HS-5 (cell line): ENCODE measurements at places on chromosomes 5 and 9.

GRCh38 chr5:111472579-111472978 lies 39.8 kb downstream of the STARD4 start:
- DNase-seq = no peak

- no peak for DNase-seq
Measured at GRCh38 chr9:131639769-131640437, 94.6 kb downstream of the PRRT1B start.

DNA sequence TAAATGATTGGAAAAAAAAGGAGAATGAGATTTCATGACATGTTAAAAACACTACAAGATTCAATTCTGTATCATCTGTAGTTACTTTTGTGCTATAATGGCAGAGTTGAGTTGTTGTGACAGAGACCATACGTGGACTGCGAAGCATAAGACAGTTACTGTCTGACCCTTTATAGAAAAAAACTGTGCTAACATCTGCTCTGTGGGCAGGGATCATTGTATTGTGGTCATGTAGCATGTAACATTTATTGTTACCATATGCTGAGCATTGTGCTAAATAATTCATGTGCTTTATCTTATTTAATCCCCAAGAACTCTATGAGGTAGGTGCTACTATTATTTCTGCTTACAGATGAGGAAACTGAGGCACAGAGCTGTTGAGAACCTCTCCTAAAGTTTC lies 147.3 kb upstream of the HMHB1 start:
- no peak for DNase-seq

DNA sequence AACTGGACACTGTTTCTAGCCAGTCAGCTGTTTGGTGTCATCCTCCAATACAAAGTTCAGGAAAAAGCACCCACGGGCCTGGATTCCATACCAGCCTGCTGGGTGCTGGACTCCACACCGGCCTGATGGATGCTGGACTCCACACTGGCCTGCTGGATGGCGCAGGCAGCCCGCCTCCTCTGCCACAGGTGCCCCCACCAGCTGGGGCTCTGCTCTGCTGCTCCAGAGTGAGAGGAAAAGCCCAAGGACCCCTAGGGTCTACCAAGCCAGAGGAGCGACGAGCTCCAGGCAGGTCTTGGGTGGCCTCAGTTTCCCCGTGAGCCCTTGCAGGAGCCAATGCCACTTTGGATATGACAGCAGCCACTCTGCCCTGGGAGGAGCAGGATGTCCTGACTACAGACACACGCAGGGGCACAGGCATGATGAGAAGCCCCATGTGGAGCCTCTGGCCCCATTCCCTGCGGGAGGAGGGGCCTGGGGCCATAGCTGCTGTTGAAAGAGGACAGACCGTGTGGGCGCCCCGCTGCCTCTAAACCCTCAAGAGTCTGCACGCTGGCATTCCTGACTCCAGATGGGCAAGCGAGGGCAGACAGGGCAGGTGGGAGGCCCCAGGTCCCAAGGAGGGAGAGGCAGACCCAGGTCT lies 141.6 kb downstream of the OLFM1 start:
- DNase-seq = no peak

GRCh38 chr5:72386639-72387038 lies 66.5 kb downstream of the PTCD2 start:
- DNase-seq = no peak

DNA sequence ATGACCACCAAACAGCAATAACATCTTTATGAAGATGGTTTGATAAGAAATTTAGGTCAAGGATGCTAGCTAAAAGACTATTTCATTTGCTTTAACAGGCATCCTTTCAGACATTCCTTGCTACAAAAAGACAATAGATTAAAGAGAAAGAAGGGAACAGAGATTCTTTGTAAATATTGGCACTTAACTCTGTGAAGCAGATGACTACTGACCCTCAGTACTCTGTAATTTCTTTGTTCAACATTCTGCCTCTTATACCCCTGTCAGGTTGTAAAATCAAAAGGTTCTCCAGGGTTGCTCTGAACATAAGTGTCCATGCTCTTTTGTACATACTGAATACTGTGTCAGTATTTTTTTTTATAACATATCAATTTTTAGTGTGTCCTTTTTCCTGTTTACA lies 610.6 kb upstream of the GRAMD2B start:
- no peak for DNase-seq

GRCh38 chr9:94577571-94577970 lies 16.1 kb downstream of the FBP2 start:
- DNase-seq = no peak

DNA sequence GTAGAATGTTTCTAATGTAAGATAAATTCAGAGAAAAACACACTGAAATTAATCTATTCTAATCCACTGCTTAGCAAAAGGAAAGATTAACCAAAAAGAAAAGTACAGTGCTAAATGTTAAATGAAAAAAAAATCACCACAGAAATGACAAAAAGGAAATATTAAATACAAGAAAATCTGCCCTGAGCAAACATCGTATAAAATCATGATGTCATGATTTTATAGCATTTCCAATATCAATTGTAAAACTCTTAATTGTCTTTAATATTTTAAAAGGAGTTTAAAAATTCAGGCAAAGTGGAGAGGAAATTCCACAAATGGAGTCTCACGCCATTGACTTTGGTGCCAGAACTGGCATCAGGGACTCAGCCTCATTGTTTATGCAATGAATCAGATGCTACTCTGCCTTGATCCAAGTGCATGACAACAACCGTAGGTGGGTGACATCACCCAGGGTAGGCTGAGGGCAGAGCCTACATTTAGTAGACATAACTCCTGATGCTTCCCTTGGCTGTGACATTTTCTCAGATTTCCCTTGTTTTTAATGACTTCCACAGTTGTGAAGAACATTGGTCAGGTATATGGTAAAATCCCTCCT lies 696.8 kb downstream of the SEMA5A start:
- DNase-seq = peak; percentile 66

DNA sequence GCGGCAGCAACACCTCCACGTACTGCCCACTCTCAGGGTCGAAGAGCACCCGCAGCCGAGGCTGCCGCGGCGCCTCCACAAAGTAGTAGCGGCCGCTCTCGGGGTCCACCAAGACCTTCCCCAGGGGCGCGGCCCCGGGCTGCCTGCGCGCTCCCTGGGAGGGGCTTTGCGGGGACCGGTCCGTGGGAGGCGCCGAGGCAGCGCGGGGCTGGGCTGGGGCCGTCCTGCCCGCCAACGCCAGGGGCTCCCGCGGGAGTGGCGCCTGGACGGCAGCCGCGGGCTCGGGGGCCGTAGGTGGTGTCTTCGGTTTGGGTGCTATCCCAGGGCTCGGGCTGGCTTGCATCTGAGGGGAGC lies 2.6 kb upstream of the MZB1 start:
- DNase-seq = no peak

DNA sequence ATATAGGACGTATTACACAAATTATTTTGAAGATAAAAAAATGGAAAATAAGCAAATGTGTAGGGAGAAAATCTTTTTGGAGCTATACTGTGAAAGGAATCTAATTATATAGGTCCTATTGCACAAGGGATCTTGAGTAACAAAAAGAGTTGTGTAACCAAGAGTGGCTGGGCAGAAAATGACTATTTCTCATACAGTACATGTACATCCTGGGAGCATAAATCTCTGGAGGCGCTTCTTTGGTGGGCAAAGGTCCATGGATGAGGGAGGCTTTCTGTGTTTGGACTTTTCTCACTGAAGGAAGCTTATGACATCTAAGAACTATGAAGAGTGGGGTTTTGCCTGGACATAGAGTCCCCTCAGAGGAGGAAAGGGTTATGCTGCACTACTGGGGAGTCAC lies 29.8 kb downstream of the ANKS6 start:
- no peak for DNase-seq
